Renal cortex interstitium (tissue), 15 donors: ENCODE measurements at places on chromosomes 7 and 10. TPM values are rescaled to one million over a fixed set of nuclear protein-coding genes. Genes with fewer than 3 reads are reported as not detected.

OIT3 gene
- 4.4 TPM for polyA plus RNA-seq

DNA sequence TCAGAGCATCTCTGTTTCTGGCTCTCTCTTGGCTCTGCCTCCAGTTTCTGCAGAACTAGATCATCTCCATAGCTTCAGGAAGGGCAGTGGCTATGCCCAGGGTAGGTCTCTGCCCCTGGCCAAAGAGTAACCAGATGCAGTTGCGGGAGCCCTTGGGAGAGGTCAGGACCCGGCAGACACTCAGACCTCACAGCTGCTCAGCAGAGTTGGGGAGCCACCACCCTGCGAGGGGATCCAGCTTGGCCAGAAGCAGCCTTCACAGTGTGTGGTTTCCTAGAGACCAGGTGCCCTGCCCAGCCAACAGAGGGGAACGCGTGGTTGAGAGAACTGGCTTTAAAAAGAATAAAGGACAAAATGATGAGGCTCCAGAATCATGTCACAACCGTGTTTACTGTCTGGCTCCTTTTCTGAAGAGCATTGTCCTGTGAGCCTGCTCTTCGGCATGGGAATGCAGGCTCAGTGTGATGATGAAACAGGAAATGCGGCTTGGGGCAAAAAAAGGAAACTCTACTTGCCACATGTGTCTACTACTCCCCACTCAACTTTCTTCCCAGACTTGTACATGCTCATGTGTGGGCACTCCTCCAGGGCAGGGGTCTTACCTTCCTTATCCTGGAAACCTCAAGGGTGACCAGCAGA lies 243.1 kb downstream of the INHBA start:
- DNase-seq, result no peak

GRCh38 chr10:13973742-13974141 lies 357.0 kb downstream of the FRMD4A start:
- DNase-seq, result no peak

- no peak for DNase-seq
These were observed 585.2 kb upstream of the CELF2 start for GRCh38 chr10:10432296-10433035.

DNA sequence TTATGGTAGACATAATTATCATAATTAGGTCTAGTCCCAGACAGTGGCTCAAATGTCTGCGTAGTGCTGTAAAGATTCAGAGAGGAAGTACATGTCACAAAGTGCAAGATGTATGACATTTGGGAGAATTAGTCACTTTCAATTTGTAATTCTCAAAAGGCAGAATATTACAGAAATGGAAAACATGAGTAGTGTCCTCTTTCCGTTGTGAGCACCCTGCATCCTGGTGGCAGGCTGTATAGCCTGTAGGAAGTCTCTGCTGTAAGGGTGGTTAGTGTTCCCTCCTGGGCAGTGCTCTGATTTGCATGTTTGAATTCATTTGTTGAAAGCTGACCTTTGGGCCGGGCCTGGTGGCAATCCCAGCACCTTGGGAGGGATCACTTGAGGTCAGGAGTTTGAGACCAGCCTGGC lies 17.0 kb downstream of the CDK14 start:
- DNase-seq, result no peak

GRM3 gene
- 0.15 TPM for polyA plus RNA-seq

DNA sequence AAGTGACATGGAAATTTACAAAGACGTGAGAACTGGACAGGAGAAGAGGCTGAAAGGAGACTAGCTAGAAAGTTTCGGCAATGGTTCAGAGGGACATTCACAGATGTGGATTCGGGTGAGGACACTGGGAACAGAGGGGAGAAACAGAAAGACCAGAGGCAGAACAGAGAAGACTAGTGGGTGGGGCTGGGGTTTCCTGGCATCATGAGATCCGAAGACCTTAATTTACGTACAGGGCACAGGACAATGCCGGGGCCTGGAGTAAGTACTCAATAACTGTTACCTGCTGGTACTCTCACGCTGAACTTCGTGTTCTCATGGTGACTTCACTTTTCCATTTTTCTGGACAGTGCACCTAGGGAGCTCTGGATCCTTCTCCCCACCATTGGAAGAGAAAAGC lies 53.5 kb downstream of the VOPP1 start:
- DNase-seq, result no peak

GRCh38 chr7:22173685-22174573 lies 183.0 kb downstream of the RAPGEF5 start:
- no peak for DNase-seq

DNA sequence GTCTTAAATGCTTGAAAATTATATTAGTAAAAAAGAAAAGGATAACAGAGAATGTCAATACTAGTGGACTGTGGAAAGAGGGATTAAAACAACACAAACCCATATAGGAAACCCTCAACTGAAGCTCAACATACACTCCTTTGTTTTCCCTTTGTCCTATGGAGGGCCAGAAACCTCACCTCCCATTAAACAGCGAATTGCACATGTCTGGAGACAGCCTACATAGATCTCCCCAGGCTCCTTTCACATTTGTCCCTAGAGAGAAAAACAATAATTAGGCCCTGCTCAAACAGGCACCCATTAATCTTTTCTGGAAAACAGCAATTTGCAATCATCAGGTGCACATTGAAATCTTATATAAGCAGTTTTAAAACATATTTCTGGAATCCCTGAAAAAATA lies 87.6 kb upstream of the SEMA3D start:
- DNase-seq, result no peak

NRG3 gene
- 16.4 TPM for polyA plus RNA-seq

PSD gene
- polyA plus RNA-seq, result 7.4 TPM

- no peak for DNase-seq
These were observed 61.3 kb downstream of the ABLIM1 start for GRCh38 chr10:114596793-114597192.

GRCh38 chr10:12408472-12408871 lies 59.1 kb downstream of the CAMK1D start:
- no peak for DNase-seq

GRCh38 chr7:98283127-98283886 lies 1.8 kb downstream of the BRI3 start:
- DNase-seq, result no peak

DNA sequence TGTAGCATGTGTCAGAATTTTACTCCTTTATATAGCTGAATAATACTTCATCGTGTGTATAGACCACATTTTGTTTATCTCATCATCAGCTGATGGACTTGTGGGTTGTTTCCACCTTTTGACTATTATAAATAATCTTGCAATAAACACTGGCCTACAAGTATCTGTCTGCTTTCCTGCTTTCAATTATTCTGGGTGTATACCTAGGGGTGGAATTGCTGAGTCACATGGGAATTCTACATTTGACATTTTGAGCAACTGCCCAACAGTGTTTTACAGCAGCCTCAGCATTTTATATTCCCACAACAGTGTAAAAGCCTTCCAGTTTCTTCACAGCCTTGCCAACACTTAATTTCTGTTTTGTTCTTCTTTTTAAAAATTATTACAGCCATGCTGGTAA lies 200.3 kb upstream of the PRSS1 start:
- no peak for DNase-seq

- no peak for DNase-seq
These were observed 277.0 kb upstream of the IMMP2L start for GRCh38 chr7:111839261-111839660.

DNA sequence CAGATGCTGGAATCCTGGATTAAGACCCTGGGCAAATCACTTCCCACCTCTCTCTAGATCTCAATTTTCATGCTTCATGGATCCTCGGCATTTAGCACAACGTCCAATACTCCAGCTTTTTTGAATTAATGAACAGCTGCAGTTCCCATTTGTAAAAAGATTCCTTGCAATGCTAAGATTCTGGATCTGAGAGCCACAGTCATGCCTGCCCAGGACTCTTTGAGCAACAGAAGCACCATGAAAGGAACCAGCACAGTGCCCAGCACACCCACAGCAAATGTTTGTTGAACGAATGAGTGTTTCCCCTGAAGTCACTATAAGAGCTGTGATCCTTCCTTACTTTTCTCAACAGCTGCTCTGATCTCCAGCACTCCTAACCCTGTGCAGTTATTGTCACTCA lies 20.8 kb upstream of the DDIT4 start:
- no peak for DNase-seq

ZMIZ2 gene
- 72.0 TPM for polyA plus RNA-seq

- no peak for DNase-seq
These were observed 213.4 kb downstream of the TAX1BP1 start for GRCh38 chr7:27953361-27953760.

UNCX gene
- 9.3 TPM for polyA plus RNA-seq

DNA sequence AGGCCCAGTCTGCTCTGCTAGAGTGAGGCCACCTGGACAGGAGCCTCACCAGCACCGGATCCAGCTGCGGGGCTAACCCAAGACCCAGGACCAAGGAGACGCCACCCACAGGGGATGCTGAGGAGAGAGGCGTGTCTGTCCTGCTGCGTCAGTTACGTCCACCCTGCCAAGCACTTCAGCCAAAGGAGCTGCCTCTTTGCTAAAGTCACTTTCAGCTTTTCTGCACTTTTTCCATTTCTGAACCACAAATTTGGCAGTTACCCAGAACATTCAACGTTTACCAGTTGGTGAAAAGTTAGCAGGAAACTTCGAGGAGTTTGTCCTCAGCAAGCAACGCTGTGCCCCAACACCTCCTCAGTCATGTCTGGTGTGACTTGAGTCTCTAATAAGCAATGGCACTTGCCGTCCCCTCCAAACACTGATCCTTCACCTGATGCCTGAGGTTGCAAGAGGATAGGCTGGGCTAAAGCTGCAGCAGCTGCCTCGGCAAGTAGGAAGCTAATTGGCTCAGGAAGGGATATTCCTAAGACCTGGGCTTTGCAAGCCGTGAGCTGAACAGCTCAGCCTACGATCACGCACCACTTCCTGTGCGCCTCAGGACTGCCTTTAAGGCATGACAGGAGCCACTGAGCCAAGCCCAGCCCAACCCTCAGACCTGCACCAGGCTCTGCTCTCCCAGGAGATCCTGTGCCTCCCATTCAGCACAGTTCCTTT lies 40.1 kb downstream of the KCNH2 start:
- no peak for DNase-seq

GRCh38 chr10:72653383-72654096 lies 27.7 kb upstream of the MICU1 start:
- DNase-seq, result no peak

ACADSB gene
- polyA plus RNA-seq, result 24.4 TPM

CCDC7 gene
- polyA plus RNA-seq, result 6.0 TPM
